ENCODE measurements at places on chromosomes 12 and 14. TPM values are rescaled to one million over a fixed set of nuclear protein-coding genes. Genes with fewer than 3 reads are reported as not detected.

TAS2R46 gene
- total RNA-seq = not detected

GNPTAB gene
- total RNA-seq = 91.6 TPM

KRT74 gene
- total RNA-seq = not detected

CLEC6A gene
- total RNA-seq = not detected

DLGAP5 gene
- total RNA-seq = 2.1 TPM

LTB4R2 gene
- 37.2 TPM for total RNA-seq

RNF34 gene
- 50.4 TPM for total RNA-seq

SUPT16H gene
- total RNA-seq = 38.5 TPM

RIMKLB gene
- 27.0 TPM for total RNA-seq

STYK1 gene
- 5.8 TPM for total RNA-seq

OSBPL8 gene
- total RNA-seq = 46.8 TPM

SMOC1 gene
- 0.38 TPM for total RNA-seq

TAS2R19 gene
- 12.1 TPM for total RNA-seq

TULP3 gene
- 63.5 TPM for total RNA-seq

DNA sequence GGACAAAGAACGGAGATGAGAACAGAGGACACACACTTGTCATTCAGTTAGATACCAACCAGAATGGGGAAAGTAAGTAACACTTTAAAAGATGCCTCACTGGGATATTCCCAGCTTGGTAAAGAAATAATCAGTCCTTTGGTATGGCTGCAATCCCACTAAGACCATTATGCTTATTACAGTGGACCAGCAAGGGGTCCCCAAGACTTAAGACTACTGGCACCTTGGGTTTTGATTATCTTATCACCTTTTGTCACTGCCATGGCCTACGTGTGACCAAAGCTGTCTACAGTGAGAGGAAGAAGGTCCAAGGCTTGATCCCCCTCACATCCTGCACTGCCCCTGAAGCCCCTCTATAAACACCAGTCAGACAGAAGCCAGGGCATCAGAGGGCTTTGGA, 65.8 kb downstream of the TRAFD1 start:
- no peak for DNase-seq

- peak; percentile 92 for DNase-seq
Observed at GRCh38 chr12:69154585-69155363, 84.6 kb upstream of the CPSF6 start.

GRCh38 chr14:35362450-35362849, 42.1 kb downstream of the NFKBIA start:
- no peak for DNase-seq

DNA sequence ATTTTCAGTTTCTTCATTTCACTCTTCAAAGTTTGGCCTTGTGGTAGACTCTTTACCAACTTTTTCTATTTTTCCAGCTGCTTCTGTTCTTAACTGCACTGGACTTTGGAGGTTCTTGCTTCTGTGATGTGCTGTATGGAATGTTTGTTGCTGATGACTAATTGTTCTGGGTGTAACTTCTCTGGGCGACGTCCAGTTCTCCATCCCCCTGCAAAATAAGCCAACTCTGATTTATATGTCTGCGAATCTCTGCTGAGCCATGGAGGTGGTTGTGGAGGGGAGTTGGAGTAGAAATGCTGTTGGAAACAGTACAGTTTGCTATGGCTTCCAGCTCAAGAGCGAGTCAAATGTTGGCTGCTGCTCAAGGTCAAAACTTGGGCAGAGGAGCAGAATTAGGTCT, 113.9 kb upstream of the DYRK2 start:
- no peak for DNase-seq

GRCh38 chr14:47826809-47827208, 151.4 kb upstream of the MDGA2 start:
- DNase-seq = no peak

GRCh38 chr12:68089101-68089500, 70.4 kb downstream of the IFNG start:
- no peak for DNase-seq

GRCh38 chr14:99831903-99832685, 38.9 kb downstream of the EML1 start:
- no peak for DNase-seq

- DNase-seq = no peak
Observed at GRCh38 chr12:65673156-65673690, 151.1 kb upstream of the HMGA2 start.

DNA sequence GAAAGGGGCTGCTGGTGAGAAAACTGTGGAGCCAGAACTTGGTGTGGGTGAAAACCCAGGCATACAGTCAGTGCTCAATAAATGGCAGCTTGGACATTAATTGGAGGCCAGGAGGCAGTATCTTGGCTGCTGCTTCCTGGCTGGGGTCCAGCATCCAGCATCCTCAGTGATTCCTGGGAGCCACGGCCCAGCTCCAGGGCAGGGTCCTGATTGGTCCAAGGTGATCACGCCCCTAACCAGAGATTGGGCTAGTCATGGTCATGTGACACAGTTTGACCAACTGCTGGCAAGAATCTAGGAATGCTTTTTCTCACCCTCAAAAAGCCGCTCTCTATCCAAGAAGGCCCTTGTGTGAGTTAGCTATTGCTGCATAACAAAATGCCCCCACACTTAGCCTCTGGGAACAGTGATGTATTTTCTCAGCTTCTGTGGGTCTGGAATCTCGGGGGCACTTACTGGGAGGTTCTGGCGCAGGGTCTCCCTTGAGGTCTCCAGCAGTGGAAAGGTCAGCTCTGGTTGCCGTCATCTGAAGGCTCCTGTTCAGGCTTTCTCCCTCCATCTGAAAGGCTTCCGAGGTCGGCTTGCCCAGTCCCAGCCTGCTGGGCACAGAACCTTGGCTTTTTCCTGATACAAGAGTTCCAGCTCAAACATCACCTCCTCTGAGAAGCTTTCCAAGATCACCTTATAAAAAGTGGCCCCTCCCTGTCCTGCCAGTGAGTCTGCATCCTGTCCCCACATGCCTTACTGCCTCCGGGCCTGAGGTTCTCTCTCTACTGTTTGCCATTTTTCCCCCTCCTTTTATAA, 119.2 kb upstream of the NCOR2 start:
- no peak for DNase-seq

- no peak for DNase-seq
Observed at GRCh38 chr12:23169012-23169695, 544.2 kb downstream of the ETNK1 start.

GRCh38 chr12:87679251-87679650, 349.9 kb downstream of the C12orf50 start:
- no peak for DNase-seq

GRCh38 chr12:42886160-42886559, 296.6 kb upstream of the PRICKLE1 start:
- no peak for DNase-seq

DNA sequence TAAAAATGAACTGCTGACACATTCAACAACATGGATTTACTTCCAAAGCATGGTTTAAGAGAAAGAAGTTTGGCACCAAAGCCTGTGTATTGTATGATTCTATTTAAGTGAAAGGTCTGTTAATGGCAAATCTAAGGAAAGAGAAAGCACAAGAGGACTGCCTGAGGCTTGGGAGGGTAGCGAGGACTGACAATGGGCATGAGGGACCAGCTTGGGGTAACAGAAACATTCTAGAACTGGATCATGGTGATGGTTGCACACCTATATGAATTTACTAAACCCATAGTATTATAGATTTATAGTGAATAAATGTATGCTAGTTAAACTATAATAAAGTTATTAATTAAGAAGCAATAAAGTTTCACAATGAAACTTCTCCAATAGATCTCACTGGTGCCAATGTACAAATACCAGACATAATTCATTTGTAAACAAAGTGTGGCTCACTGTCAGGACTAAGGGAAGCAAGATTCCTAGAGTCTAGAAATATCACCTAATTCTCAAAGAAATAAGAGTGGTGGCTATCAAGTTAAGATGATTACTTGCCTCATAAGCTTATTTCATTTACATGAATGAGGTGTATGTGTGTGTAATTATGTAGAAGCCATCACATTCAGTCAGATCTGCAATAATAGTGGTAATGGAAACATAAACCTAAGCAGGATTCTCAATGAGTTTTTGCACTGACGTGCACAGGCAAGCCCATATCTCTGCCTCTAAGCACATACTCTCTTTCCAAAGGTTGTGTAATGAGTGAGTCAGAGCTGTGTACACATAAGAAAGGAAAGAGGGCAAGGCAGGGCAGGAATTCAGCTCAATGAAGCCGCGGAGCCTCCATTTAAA, 353.4 kb downstream of the KCNH5 start:
- no peak for DNase-seq

- no peak for DNase-seq
Observed at GRCh38 chr12:104485651-104486362, 29.1 kb downstream of the CHST11 start.

GRCh38 chr12:89351489-89352241, 636 bp downstream of the DUSP6 start:
- peak; percentile 78 for DNase-seq

DNA sequence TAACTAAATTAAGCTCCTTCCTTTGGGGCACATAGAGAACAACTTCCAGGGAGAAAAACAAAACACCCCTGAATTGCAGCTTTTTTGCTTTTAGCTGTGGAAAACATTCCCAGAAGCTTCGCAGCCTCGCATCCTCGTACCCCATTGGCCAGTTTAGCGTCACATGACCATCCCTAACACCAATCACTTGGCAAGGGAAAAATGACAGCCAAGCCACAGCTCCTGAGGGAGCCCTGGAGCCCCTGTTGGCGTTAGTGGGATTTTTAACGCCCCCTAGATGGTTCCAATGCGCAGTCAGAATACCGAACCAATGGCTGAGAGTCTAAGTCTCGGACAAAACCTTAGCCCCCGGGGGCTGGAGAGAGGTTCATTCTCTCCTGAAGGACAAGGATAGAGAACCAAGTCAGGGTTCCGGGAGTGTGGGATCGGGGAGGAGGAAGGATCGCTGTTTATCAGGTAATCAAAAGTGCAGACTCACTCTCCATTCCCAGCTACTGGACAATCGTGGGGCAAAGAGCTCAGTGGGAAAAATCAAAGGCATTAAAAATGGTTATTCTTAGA, 135.6 kb upstream of the HIF1A start:
- DNase-seq = peak; percentile 78

DNA sequence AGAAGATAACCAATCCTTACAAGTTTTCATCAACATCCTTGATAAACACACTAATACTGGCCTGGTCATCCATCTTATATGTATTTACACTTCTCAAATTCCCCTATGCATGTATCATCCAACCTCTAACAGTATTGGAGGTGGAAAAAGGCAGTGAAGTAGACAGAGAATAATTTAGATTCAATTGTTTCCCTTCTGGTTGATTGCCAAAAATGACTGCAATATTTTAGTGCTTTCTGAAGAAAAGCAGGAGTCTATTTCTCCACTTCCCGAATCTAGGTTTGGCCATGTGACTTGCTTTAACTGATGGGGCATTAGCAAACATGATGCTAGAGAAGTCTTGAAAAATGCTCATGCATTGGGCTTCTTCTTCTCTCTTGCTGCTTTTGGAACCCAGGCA, 78.3 kb upstream of the METAP2 start:
- no peak for DNase-seq

GRCh38 chr12:52821826-52822660, 8.1 kb upstream of the KRT4 start:
- no peak for DNase-seq

GRCh38 chr12:56758728-56759262, 4.3 kb upstream of the HSD17B6 start:
- no peak for DNase-seq

- DNase-seq = no peak
Observed at GRCh38 chr12:12731178-12731577, 14.0 kb downstream of the CDKN1B start.

DNA sequence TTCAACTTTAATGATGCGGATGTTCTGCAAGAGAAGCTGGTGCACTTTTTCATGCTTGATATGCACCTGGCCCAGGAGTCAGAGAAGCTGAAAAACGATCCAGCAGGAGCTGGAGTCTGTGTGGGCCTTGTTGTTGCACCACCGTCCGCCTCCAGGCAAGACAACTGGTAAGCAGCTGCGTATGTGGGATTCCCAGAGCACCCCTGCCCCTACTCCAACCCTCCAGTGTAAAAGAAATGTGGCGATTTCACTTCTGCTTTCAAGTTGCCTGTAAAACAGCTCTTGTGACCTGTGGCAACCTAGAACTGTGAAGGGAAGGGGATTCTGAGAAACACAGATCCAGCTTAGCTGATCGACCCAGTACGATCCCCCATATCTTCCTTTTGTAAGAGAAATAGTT, 154.1 kb upstream of the PELI2 start:
- DNase-seq = no peak

- DNase-seq = peak; percentile 22
Observed at GRCh38 chr14:92587700-92588085, 74.1 kb downstream of the RIN3 start.

DNA sequence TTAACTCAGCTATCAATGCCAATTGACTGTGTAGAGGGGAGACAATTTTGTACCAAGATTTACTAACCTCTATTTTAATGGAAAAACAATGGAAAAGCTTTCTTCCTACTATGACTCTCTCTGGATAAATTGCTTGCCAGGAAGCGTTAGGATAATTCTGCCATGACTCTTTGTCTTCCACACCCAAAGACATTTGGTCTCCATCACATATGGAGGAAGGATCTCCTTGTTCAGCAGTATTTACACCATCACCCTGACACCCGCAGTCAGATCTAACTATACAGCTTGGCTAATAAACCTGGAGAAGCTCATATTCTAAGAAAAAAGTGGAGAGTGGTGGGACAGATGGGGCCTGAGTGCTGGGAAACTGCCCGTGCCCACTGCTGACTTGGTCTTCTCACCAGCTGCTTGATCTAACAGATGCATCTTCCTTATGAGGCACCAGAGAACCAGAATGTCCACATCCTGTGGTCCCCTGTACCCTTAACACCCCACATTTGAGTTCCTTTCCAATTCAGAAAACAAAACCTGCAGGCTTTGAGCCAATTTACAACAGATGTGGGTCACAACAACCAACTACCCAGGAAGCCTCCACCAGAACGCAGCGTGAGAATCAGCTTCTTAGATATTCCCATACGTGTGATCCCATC, 154.0 kb downstream of the DAD1 start:
- DNase-seq = no peak

- DNase-seq = peak; percentile 67
Observed at GRCh38 chr14:69610020-69610873, 1.1 kb upstream of the SUSD6 start.

- DNase-seq = no peak
Observed at GRCh38 chr12:67173258-67173657, 95.9 kb upstream of the CAND1 start.

- DNase-seq = peak; percentile 85
Observed at GRCh38 chr12:53052419-53053217, 2.8 kb downstream of the TNS2 start.

DNA sequence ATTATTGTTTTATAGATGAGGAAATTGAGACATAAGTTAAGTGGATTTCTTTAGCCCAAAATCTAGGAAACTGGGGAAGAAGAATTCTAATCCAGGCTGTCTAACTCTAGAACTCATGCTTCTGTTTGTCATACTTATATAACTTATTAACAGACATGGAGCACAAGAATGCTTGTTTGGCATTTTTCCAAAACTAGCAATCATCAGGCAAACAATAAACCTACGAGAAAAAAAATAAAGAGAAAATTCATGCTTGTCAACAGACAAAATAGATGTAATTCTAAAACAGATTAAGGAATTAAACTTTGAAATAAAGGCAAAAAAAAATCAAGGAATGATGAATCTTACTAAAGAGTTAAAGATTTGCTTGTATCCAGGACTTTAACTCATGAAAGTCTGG, 103.1 kb downstream of the METTL25 start:
- no peak for DNase-seq

GRCh38 chr12:71592841-71593240, 70.8 kb downstream of the ZFC3H1 start:
- no peak for DNase-seq

- no peak for DNase-seq
Observed at GRCh38 chr14:68544081-68544892, 248.6 kb downstream of the ZFP36L1 start.

GRCh38 chr12:9365296-9365695, 157.1 kb upstream of the PZP start:
- DNase-seq = no peak
